Kidney (tissue), 22 donors: ENCODE measurements at places on chromosomes 1 and 21.

DNA sequence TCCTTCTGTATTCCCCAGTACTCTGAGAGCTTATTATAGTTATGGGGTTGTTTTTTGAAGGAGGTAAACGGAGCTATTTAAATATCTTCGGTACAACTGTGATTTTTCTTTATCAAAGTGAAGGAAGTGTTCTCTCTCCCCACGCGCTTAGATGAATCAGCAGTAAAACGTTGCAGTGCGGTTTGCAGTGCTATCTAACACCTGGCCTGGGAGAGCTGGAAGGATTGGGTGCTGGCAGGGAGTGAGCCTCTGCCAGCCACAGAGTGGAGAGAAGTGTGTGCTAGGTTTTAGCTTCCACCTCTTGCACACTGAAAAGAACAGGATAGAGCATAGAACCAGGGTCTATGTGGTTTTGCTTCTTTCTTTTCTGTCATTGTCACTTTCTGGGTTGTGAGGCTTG is 165.9 kb downstream of the SDCCAG8 start:
- DNase-seq = no peak

GRCh38 chr21:31576428-31576827 is 83.1 kb upstream of the SOD1 start:
- no peak for DNase-seq

DNA sequence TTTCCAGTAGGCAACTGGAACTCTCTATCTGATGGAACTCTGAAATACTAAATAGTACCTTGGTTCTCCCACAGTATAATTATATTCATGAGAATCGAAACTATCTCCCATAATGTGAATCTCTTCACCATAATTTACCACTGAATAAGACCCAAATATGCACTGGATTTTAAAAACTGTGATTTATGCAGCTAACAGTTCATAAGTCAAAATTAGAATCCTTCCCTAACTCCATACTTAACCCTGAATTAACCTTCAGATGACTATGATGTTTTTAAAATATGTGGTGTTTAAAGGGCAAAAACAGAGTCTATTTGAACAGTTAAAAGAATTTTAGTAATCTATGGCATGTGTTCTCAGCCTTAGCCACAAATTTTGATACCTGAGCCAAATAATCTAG is 22.9 kb upstream of the SLC44A3 start:
- DNase-seq = no peak

GRCh38 chr1:166952002-166952746 is 23.2 kb downstream of the ILDR2 start:
- no peak for DNase-seq

DNA sequence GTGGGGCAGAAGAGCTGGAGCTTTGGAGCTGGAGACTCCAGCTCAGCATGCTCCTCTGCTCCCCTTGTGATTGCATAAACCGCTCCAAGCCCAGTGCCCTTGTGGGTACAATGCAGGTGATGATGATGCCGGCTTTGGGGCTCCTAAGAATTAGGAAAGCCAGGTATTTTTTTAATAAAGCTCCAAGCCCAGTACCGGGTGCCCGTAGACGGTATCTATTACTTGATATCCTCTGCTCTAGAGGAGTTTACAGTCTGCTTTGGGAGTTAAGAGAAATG is 27.2 kb downstream of the TENT5C start:
- DNase-seq = no peak

GRCh38 chr1:9275161-9275560 is 17.5 kb upstream of the SPSB1 start:
- DNase-seq = no peak
